ENCODE measurements at places on chromosomes 7 and 10.

DNA sequence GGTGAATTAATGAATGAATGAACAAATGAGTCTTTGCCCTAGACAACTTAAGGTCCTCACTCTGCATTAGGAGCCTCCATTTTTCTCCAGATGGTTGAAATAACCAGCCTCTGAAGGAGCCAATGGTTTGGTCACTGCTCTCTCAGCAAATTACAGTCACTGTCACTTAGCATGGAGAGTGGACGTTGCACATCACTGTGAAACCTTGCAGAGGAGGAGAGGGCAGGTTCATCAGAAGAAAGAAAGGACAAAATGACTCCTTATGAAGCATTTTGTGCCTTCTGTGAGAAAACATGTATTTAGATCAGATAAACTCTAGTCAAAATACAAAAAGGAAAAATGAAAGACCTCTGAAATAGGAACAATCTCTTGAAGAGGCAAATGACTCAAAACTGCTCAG is 6.6 kb upstream of the ATP6V0A4 start:
- DNase-seq, result no peak

DNA sequence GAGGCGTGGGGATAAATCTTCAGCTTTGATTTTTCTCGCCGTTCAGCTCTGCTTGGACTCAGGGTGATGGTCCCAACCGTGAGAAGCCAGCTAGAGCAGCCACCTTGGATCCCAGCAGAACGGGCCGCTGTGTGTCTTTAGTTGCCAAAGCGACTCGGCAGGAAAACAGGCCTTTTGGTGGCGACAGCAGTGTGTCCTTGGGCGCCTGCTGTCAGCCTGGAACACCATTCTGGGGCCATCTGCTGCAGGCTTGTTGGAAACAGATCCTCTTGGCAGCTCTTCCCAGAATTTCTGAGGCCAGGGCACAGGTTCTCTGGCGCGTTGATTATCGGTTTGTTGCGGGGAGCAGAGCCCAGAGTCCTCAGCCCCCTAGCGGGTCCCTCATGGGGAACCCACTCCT is 97.6 kb downstream of the CUX1 start:
- DNase-seq, result no peak

DNA sequence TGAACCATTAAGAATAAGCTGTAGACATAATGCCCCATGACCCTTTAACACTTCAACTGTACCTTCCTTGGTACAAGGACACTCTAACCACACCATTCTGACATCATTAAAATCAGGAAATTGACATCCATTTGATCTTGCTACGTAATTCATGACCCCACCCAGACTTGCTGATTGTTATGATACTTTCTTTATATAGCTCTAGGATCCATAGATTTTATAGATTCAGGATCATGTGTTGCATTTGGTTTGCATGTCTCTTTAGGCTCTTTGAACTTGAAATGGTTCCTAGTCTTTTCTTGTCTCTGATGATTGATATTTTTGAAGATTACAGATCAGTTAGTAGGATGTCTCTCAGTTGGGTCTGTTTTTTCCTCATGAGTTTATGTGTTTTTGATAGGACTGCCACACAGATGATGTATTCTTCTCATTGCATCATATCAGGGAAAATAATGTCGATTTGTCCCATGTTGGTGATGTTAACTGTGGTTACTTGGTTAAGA is 13.5 kb downstream of the CCM2 start:
- DNase-seq, result no peak

DNA sequence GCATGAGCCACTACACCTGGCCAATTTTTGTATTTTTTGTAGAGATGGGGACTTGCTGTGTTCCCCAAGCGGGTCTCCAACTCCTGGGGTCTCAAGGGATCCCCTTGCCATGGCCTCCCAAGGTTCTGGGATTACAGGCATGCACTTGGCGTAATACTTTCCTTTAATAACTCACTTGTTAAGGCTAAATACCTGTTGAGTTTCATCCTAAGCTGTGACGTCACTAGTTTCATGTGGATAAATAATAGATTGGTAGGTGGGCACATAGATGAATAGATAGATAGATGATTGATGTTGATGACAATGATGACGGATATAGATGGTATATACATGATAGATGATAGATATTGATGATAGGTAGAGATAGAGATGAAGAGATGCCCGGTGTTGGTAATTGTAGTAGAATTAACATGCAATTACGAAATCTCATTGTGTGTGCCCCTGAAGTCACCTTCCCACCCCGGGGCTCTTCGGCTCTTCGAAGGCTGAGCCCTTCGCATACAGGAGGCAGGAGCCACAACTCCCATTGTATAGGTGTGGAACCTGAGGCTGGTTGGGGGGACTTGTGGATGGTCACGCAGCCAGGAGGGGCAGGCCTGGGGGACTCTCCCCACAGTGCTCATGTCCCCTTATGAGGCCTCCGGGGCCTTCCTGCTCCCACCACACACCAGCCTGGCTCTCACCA is 2.6 kb downstream of the GRIFIN start:
- no peak for DNase-seq

DNA sequence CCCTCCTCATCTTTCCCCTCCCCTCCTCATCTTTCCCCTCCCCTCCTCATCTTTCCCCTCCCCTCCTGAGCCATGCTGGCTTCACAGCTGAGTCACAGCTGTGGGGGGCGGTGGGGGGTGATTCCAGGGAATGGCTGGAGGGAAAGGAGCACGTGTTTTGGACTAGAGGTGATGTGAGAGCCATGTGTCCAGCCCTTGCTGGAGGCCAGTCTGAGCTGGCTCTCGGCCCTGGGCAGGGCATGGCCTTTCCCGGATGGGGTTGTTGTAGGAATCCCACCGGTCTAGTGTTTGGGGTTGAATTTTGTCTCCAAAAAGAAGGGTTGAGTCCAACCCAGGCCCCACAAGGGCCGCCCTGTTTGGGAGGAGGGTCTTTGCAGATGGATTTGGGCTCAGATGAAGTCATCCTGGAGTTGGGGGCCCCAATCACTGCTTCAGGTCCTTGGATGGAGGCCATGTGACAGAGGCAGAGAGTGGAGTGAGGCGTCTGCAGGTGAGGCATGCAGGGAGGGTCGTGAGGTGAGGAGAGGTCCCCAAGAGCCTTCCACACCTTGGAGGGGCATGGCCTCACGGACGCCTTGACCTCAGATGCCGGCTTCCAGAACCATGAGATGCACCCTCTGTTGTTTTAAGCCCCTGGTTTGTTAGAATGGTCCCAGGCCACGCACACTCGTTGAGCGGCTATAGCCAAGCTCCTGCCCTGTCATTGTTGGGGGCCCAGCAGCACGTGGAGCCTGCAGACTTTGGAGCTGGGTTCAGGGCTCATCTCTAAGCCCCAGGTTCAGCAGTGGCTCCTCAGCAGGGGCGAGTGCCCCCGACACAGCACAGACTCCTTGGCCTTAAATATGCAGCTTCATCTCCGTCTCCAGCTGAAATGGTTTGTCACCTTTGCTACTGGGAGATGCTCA is 101.6 kb downstream of the DNAJB6 start:
- no peak for DNase-seq

Data from A673 (cell line).